ENCODE measurements at places on chromosomes 3 and 15.

DNA sequence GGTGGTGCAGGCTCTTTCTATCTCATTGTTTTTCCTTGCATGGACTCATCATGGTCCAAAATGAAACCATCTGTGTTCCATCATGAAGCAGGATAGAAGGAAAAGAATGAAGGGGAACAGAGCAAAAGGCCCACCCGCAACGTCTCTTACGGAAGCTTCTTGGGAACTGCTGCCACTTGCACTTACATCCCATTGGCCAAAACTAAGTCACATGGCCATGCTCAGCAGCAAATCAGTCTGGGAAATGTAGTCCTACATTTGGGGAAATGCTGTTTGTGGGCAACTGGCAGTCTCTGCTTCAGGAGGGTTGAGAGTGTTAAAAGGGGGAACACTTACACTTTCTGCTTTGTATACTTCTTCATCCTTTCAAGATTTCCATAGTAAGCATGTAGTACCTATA is 191.6 kb downstream of the SV2B start:
- no peak for DNase-seq

GRCh38 chr3:126926684-126927400 is 56.1 kb upstream of the PLXNA1 start:
- DNase-seq = no peak

GRCh38 chr15:28096670-28097431 is 2.3 kb downstream of the OCA2 start:
- no peak for DNase-seq

- DNase-seq = no peak
These were observed 95.3 kb downstream of the ITPR1 start for GRCh38 chr3:4588466-4588865.

DNA sequence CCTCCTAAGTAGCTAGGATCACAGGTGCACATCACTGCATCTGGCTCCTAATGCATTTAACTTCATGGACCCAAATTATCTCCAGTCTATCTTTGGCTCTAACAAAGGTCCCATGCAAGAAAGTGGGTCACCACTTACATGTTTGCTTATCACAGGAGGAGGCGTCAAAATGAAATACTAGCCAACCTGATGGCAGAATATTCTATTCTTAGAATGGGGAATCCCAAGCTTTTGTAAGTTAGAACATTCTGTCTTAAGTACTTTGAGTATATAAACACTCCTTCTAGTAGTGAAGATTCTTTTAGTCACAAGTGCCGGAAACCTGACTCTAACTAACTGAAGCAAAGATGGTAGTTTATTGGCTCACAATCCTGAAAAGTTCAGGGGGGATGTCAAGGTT is 72.0 kb upstream of the ADAMTS9 start:
- no peak for DNase-seq

DNA sequence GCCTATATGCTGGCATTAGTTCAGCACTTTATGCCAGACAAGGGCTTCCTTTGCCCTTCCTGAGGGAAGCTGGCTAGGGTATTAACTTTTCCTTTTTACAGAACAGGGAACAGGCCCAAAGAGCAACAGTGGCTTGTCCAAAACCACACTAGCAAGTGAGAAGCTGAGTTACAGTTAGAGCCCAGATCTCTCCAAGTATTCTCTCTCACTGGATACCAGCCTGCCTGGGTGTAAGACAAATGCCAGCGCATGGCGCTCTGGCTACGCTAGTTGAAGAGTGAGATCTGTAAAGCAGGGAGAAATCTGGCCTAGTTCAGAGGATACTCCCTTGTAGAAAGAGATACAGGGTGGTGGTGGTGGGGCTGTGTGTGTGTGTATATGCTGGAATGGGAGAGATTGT is 38.4 kb downstream of the RAB11A start:
- no peak for DNase-seq

GRCh38 chr3:172281884-172282283 is 166.4 kb downstream of the GHSR start:
- no peak for DNase-seq

GRCh38 chr3:82093641-82094040 is 332.2 kb upstream of the GBE1 start:
- DNase-seq = no peak

Data from NCI-H1092 (cell line).